SK-N-DZ (cell line): ENCODE measurements at places on chromosomes 13 and 19.
A peak's percentile ranks its signal among the peaks of the same experiment; 100 is the strongest.

GRCh38 chr19:1451916-1452801 is 2.2 kb downstream of the APC2 start:
- peak; percentile 84 for DNase-seq

GRCh38 chr19:2334986-2335846 is 6.7 kb downstream of the SPPL2B start:
- DNase-seq, result no peak

DNA sequence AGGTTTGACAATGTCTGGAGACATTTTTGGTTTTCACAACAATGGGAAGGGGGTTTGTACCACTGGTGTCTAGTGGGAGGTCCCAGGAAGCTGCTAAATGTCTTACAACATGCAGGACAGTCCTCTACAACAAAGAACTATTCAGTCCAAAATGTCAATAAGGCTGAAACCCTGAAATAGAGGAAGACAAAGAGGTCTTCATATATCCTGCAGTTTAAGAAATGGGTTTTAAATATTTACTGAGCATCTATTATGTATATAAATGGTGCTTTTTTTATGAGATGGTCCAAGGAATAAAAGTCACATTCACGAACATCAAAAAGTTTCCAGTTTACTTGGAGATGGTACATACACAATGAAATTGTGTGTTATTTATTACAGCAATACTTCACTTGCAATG is 107.3 kb downstream of the AKAP11 start:
- no peak for DNase-seq

DNA sequence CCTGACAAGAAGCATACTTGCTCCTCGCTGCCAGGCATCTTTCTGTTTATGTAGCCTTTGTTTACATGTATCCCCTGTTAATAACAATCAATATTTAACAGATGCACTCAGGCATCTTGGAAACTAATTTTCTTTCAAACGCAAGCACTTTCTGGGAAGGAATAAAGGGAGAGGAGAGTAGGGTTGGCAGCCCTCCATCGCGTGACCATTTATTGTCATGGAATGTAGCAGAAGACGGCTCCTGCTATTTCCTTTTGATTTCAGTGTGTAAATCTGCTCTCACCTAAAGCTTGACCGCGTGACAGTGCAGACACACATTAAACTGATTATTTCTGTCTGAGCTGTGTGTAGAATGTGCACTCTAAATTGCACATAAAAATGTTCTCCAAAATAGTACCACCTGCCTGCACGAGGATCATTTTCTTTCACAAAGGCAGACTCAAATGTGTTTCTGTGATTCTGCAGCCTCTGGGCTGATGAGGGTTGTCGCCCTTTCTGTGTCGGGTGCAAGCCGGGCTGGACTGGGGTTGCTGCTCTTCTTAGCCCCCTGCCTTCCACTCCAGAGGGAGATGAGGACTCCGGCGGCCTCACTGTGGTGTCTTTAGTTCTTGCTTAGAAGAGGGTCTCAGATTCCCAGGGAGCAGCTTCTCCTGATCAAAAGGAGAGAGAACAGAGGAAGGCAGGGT is 223.5 kb upstream of the MAB21L1 start:
- DNase-seq, result no peak

GRCh38 chr13:107956889-107957288 is 258.4 kb downstream of the LIG4 start:
- no peak for DNase-seq

- DNase-seq, result no peak
Observed at GRCh38 chr13:106873810-106874209, 305.9 kb upstream of the ARGLU1 start.

GRCh38 chr19:47723581-47723940 is 10.3 kb downstream of the EHD2 start:
- peak; percentile 30 for DNase-seq

GRCh38 chr13:32261567-32261966 is 53.6 kb downstream of the ZAR1L start:
- no peak for DNase-seq

- DNase-seq, result peak; percentile 36
Observed at GRCh38 chr13:44894001-44894770, 95.1 kb downstream of the NUFIP1 start.

- no peak for DNase-seq
Observed at GRCh38 chr19:33273881-33274662, 28.3 kb downstream of the CEBPA start.

- DNase-seq, result peak; percentile 30
Observed at GRCh38 chr13:70339738-70340137, 231.5 kb upstream of the KLHL1 start.

DNA sequence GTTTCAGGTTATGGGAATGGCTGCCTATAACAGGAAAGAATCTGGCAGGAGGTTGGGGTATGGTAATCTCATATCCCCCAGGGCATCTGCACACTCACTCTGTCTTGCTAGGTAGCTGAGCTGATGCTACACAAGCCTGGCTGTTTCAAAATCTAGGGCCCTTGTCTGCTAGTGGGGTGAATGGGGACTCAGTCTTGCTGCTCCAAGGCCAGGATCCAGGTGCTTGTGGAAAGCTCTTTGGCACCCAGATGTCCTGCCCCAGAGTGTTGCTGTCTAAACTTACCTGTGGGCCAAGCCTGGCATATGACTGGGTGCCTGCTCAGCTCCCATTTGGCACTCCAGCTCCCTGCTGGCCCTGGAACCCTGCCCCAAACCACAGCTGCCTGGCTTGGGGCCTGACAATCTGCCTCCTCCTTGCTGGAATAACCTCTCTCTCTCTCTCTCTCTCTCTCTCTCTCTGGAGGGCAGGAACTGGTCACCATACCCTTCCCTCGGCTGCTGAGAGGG is 158.1 kb upstream of the TSC22D1 start:
- DNase-seq, result no peak

DNA sequence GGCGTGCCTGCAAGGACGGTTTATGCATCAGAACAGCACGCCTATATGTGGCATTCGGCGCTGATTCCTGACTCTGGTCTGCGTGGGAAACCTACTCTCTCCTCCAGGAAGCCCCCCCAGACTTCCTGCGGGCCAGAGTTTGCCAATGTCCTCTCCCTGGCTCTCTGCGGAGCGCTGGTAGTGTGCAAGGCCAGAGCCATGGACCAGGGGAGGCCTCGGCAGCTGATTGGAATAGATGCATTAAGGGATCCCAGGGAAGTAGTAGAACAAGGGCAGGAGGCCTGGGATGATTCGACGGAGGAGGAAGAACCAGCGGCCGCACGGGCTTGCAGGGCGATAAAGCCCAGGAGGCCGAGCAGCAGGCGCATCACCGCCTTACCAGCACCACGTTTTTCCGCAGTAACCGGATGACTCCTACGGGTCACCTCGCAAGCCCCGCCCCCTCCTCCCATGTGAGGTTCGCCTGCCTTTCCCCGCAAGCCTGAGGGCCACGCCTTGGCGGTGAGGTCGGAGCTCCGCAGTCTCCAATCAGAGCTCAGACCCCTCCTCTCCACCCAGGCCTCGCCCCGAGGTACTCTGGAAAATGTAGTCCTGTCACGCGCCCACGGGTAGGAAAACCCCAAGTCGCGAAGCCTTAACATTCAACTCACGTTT is 5.0 kb downstream of the CLEC11A start:
- DNase-seq, result peak; percentile 88

DNA sequence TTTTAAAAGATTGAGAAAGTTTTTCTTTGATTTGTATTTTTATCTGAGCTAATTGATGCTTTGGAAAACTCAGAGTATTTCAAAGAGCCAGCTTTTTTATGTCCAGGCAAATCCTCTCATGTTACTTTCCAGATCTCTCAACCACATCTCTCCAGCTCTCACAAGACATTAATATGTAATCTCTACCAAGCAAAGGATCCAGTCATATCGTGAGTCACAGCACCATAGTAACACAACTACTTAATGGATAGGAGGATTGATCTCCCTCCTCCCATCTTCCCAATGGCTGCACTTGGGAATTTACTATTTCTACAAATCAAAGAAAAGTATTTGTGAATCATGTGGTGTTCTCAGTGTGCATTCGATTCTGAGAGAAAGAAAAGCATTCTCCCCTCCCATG is 63.3 kb downstream of the POU4F1 start:
- DNase-seq, result no peak

GRCh38 chr13:100797921-100798320 is 123.3 kb upstream of the TMTC4 start:
- peak; percentile 13 for DNase-seq

DNA sequence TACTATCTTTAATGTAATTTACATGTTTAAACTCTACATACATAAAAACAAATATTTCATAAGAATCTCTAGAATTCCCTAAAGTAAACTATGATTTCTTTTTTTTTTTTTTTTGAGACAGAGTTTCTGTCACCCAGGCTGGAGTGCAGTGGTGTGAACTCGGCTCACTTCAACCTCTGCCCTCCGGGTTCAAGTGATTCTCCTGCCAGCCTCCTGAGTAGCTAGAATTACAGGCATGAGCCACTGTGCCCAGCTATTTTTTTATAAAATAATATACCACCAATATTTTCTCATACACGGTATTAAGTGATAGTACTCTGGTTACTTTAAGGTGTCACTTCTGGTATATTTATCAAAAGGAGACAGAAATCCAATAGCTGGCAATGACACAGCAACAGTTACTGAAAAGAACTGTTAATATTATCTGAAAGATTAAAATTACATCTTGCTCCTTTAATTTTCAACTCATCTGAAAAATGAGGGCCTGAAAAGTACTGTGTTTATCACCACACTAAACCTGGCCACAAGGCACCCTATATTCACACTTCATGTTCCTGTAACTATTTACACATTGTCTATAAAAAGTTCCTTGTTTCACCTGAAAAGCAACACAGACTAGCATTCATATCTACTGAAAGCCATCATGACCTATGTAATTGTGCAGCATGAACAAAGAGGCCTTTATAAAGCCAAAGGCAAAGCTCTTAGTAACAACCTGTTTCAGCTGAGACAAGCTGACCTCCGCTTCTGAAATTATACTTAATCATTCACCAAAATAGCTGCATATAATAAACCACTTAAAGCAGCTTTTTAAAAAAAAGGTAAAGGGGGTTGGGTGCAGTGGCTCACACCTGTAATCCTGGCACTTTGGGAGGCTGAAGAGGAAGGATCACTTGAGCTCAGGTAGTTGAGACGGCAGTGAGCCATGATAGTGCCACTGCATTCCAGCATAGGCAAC is 106.1 kb downstream of the SLC25A15 start:
- DNase-seq, result no peak

GRCh38 chr19:1441677-1442438 is 3.7 kb downstream of the RPS15 start:
- no peak for DNase-seq

- no peak for DNase-seq
Observed at GRCh38 chr13:47484548-47484947, 516.5 kb downstream of the SUCLA2 start.

DNA sequence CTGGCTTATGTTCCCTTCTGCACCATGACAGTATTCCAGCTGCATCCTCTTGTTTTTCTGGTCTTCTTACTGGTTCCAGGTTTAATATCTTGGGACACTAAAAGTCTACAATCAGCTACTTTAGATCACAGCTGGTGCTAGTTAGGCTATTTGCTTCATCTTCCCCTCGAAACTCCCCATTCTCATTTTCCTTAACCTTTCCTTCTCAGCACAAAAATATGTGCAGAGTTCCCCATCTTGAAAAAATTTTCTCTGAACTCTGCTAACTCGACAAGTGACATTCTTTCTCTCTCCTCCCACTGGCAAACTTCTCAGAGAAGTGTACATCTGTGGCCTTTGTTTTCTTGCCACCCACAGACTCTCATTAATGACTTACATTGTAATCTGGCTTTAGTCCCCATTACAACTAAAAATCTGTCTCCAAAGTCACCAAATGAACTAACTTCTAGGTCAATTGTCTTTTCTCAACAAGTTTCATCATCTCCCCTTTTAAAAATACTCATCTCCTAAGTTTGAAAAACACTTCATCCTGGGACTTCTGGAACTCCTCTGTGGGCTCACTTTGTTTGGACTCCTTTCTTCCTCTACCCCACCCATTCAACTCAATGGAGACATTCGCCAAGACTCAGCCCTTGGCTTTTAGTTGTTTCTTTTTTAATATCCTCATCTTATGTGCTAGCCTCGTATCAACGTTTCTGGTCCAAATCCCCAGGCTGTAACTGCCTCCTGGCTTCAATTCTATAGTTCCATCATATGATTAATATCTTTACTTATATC is 7.1 kb upstream of the KL start:
- DNase-seq, result no peak

- no peak for DNase-seq
Observed at GRCh38 chr13:107819071-107819470, 396.3 kb downstream of the LIG4 start.

DNA sequence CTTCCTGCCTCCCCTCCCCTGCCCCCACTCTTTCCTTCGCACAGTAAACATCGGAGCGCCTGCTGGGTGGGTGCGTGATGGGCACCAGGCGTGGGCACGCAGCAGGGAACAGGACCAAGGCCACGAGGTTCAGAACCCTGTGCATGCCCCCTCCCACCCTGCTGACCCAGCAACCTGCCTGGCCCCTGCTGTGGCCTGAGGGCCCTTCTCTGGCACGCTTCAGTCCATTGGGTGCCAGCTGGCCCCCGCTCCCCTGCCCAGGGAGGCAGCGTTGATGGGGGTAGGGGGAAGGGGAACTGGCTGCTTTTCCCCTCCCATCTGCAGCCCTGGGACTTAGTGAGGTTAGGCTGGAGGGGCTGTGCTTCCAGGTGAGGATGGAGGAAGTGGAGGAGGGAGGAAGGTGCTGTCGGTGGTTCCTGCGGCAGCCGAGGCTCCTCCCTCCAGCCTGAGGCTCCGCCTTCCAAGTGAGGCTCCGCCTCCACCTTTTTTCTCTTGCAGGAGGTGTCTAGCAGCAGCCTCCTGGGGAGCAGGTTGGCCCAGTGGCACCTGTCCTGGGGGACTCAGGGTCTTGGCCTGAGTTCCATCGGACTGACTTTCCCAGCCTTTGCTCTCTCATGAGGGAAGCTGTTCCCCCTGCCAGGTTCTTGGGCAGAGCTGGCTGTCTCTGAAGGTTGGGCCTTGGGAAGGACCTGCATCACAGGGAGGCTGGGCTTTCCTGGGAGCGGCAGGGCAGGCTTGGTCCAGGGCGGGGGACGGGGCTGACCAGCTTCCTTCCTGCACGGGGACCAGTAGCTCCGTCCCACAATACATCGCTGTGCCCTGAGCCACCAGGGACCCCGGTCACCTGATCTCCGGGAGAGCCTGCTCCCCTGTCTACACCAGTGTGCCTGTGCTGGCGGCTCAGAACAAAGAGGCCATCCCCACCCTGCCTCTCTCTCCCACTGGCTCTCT is 7.3 kb downstream of the PIAS4 start:
- DNase-seq, result no peak

DNA sequence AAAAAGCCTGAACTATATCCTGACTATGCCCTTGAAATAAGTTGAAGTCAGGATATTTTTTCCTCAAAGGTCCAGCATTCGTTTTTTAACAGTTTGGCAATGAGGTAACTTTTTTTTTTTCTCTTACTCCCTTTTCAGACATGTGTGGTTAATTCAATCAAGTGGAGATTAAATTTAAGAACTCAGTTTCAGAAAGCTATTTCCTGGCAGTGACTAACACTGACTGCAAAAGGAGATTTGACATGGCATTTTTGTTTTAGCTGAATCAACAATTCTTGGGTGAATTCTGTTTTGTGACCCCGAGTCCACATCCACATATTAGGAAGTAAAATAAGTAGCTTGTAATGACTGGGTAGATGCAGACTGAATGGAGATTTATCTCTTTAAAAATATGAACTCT is 716.4 kb downstream of the PCDH9 start:
- DNase-seq, result peak; percentile 9
